ENCODE measurements at places on chromosomes 5 and 9.
A peak's percentile ranks its signal among the peaks of the same experiment; 100 is the strongest.

- DNase-seq, result no peak
These were observed 578.7 kb upstream of the ZNF462 start for GRCh38 chr9:106284296-106284695.

- peak; percentile 60 for DNase-seq
These were observed 87.3 kb upstream of the SLC44A1 start for GRCh38 chr9:105157171-105157583.

- no peak for DNase-seq
These were observed 6.6 kb downstream of the C1QTNF2 start for GRCh38 chr5:160363660-160364395.

DNA sequence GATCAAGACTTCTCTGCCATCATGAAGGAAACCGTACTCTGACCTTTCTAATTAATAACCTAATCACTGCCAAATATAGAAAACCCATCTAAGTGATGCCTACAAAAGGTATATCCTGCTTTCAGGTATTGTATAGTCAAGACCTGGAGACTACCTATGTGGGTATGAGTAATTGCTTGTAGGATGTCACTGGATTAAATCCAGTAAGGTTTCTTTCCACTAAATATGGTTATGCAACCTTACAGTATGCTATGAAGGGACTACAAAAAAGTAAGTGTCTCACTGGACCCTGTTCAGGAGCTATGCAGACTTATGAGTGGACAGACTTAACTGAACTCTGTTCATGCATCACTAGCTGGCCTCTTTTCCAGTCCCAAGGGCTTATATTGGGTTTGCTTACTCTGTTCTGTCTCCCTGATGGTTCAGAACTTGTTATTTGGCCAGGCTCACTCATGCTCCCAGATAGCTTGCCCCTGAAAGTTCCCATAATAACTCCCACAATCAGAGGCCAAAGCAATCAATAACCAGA is 51.1 kb downstream of the PDE6A start:
- no peak for DNase-seq

DNA sequence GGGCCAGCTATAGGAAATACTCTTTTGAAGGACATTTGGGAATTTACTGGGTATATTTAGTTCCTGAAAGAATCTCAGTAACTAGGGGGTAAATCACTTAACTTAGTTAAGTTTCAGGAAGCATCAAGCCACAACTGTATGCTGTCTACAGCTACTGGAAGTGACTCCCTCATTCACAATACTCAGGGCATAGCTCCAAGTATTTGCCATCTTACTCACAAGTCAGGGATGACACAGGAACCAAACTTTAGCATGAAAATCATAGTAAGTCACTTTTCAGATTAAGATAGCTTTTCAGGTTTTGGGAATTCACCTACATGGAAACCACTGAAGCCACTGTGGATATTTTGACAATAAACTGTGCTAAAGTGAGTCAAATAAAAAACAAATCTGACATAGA is 242.4 kb upstream of the ATP10B start:
- no peak for DNase-seq

- no peak for DNase-seq
These were observed 195.2 kb upstream of the ISL1 start for GRCh38 chr5:51188001-51188591.

- no peak for DNase-seq
These were observed 30.2 kb upstream of the NR3C1 start for GRCh38 chr5:143433670-143434069.

DNA sequence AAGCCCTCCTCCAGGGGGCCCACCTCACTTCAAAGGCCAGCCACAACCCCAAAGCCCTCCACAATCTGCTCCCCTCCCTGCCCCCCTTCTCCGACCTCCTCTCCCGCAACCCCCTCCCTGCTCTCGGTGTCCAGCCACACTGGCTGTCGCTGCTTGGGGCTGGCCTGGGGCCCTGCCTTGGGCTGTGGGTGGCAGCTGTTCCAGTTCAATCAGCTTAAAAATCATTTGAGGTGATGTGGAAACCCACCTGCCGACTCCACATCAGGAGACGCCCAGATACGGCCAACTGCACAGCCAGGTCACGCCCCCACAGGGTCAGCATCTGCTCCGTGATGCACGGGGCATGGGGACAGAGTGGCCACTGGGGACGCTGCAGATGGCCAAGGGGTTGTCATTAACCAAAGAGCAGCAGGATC is 107.0 kb upstream of the MVB12B start:
- no peak for DNase-seq

DNA sequence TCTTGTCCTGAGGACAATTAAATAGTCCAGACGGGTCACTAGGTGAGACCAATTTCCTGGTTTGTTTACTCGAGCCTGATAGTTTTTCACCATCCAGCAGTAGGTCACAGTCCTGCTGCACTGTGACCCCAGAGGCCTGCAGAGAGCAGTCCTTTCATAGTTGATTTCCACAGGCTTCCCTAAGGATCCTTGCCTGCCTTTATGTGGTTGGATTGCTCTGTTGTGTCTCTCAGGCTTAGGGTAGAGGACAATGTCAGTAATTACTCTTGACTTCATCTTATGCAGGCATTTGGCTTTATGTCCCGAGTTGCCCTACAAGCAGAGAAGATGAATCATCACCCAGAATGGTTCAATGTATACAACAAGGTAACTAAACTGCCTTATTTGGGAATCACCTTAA is 9.0 kb upstream of the CATSPER3 start:
- DNase-seq, result no peak

DNA sequence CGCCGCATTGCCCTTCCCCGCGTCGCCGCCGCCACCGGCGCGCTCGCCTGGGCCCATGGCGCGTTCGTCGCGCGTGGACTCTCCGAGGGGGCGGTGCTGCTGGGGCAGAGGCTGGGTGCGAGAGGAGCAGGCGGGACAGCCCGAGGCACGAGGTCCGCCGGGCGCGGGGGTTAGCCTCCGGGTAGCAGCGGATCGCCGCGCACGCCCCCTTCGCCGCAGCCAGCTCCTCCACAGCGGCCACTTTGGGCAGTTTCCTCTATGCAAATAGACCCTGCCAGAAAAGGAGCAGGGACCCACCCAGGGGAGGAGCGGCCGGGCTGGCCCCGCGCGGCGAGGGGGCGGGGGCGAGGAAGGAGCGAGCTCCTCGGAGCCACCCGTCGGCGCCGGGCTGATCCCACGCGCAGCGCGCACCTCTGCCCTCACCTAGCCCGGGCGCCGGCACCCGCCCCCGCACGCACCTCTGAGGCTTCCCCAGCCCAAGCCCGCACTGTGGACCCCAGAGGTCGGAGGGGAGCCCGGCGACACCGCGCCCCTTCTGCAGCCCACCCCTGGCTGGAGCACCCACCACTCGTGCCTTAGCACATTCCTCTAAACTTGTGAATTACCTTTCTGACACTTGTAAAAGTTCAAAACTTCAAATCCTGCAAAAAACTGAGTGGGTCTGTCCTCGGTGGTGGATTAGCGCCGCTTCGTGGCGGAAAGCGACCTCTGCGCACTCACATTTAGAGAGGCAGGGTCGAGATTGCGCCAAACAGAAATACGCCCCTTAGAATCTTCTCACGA is at the start of gene COL23A1:
Gene COL23A1, minus strand, starts transcription at position 253 of the 783 bp plus-strand sequence.
- no peak for DNase-seq

GRCh38 chr5:124203303-124203702 is 543.1 kb downstream of the ZNF608 start:
- DNase-seq, result no peak

- DNase-seq, result no peak
These were observed 61.8 kb upstream of the GABRP start for GRCh38 chr5:170721681-170722080.

- no peak for DNase-seq
These were observed 77.3 kb downstream of the NNT start for GRCh38 chr5:43680286-43680685.

- DNase-seq, result no peak
These were observed 170.2 kb upstream of the HMHB1 start for GRCh38 chr5:143641549-143642355.

DNA sequence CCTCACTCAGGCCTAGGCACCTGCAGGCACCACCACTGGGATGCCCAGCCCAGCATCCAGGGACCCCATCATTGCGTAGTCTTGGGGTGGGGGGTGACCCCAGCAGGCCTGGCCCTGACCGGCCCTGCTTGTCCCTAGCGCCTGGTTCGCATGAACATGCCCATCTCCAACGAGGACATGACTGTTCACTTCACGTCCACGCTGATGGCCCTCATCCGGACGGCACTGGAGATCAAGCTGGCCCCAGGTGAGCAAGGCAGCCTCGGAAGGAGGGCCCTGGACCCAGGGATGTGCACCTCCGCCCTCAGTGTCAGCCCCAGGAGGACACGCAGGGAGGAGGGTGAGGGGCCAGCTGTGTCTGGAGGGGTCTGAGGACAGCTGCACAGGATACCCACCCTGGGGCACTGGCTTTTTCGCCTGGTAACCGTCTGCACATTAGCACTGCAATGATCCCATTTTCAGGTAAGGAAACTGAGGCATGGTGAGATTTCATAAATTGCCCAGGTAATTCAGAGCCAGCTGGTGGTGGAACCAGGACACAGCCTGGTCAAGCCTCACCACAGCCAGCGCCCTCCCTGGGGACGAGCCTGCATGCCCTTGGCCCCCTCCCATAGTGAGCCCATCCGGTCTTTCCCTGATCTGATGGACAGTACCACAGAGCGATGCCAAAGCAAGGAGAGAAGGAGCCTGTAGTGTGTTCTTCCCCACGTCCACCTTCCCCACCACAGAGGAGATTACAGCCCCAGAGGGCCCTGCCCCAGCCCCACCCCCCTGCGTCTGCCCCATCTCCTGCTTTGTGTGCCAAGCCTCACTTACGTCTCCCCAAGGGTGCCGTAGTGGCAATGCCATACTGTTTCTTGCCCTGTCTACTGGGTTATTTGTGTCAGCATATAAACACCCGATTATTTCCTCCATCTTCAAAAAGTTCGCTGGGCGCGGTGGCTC is 228.3 kb downstream of the CACNA1B start:
- no peak for DNase-seq
